ENCODE measurements at places on chromosomes 6 and 20.
A peak's percentile ranks its signal among the peaks of the same experiment; 100 is the strongest.

- peak; percentile 51 for DNase-seq
These were observed 455.0 kb upstream of the GJE1 start for GRCh38 chr6:141677598-141678211.

DNA sequence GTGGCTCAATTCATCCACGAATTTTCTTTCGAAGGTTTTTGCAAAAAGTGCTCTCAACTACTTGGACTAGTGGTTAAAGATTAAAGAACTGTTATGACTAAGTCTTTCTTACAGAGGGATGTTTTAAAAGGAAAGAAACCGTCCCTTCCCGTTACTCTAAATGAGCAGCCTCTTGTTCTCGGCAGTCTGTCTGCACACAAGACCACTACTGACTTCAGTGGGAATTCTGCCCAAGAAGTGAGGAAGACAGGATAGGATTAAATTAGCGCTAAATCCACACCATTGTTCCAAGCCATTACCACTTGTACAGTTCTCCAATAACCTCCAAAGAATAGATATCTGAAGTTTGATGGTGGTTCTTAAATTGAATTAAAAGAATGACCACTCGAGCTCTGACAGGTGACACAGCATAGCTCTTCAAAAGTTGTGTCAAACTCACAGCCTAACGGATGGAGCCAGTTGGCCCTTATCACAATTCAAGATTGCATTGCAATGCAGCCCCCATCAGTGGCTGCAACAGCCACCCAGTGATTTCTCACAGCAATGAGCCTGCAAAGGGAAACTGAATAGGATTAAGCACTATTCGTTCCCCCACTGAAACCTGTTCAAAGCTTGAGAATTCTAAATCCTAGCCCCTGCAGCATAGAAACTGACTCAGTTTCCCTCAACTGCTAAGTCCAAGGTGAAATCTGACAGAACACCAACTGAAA lies 1.8 kb downstream of the EPB41L2 start:
- peak; percentile 68 for DNase-seq

DNA sequence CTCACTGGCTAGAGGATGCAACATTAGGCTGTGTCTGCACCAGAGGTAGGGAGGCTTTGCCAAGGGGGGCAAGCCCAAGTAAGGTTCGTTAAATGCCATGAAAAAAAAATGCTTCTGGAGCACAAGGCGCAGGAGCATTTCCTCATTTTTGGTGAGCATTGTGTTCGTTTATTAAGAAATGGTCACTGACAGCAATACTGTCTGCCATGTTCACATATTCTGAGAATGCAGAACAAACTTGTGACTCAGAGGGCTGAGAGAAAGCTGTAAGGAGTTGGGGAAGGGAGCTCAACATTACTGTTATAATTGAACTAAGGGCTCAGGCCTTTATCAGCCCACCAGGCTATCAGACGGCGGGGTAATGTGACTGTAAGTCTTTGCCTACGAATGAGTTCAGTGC lies 465.4 kb upstream of the BTBD3 start:
- peak; percentile 48 for DNase-seq

DNA sequence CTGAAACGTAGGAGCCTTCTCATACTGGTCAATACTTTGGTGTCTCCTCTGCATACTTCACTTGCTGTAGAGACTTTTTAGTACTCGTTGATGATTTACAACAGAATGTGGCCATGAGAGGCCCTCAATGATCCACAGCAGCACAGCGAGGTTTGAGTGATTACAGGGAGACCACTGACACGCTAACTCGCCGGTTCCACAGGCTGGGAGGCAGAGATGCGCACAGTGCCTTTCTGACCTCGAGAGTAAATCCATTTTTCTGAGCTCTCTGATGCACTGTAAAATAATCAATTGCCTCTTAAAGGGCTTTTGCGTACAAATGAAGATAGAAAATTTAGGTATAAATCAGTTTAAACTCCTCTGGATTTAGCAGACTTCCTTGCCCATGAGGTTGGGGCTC lies 56.2 kb upstream of the TBC1D7 start:
- DNase-seq, result no peak

GRCh38 chr6:125002406-125002741 lies 40.1 kb downstream of the RNF217 start:
- no peak for DNase-seq

DNA sequence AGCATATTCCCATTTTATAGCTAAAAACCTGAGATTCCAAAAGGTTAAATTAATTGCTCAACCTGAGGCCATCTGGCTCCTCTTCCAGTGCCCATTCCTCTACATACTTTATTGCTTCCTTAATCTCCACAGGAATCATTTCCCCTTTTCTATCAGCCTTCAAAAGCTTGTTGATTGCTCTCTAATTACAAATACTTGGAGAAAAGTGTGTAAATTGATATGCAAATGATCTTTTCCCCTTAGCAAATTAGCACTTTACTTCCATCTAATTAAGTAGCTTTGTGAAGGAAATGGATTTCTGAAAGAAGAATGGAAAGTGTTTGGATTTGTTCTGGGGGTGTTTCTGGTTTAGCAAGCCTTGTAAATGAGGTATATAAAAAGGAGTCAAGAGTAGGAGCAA lies 323.3 kb downstream of the GRIK2 start:
- no peak for DNase-seq

Measured in fibroblast of mammary gland (primary cell).